ENCODE measurements at places on chromosomes 7 and 10.

- DNase-seq: no peak
These were observed 63.0 kb upstream of the SP4 start for GRCh38 chr7:21364801-21365271.

DNA sequence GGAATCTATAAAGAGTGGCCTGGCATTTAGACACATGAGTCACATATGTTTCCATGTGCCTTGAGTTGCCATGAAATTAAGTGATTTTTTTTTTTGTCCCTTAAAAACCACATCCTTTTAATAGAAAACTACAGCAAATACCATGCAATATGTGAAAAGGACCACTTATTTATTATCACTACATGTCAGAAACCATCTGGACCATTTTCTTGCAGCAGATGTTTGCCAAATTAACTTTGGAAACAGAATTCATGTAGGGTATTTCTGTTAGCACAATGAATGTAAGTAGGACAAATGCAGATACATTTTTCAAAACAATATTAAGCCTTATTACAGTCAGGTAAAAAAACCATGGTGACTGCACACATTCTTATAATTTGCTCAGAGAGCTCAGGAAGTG is 230.6 kb downstream of the REEP3 start:
- no peak for DNase-seq

DNA sequence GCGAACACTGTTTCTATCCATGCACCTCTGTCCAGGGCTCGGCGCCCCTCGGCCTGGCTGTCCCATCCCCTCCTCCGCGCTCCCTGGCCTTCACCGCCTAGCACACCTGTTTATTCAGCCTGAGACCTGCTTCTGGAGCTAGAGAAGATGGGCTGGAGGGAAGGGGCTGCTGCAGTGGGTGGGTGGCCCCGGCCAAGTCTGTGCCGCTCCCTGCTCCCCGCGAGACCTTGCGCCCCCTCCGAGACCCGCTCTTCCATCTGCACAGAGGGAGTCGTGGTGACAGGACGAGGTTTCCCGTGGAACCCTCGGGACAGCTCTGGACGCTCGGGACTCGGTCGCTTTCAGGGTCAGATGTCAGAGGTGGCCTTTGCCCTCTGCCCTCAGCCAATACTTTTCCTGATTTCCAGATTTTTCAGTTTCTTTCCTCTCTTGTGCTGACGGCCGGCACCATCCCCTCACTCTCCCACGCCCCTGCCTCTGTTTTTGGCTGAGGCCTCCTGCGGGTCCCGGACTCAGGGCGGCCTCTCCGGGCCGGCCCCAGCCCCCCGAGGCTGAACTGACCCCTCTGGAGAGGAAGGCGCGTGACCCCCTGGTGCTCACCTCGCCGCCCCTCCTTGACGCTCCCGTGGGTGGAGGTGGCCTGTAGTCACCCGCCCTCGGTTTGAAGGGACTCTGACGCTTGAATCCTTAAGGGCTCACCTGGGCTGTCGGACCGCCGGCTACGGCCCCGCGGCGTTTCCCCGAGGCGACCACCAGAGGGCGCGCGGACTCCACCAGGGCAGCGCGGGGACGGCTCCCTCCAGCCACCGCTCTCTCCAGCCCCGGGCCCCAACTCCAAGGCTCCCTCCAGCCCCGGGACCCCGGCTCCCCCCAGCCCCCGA is 15.6 kb downstream of the SHH start:
- DNase-seq: peak; percentile 46

DNA sequence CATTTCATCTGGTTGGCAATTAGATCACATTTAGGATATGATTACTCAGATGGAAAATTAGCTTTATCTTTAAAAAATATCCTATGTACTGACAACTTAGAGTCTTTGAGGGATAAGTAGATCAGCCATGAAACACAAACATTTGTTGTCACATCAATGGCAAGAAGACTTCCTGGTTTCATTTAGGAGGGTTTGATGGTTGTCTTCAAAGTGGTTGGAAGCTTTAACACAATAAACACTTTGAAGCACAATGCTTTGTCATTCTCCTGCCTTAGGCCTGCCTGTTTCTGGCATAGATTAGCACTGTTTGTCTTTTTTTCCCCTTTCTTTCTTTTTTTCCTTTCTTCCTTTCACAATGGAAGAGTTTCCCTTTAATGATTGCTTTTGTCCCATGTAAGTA is 20.5 kb downstream of the INHBA start:
- no peak for DNase-seq

- no peak for DNase-seq
These were observed 209.9 kb upstream of the GHITM start for GRCh38 chr10:83929399-83929798.

GRCh38 chr7:43647673-43648472 is 65.0 kb downstream of the STK17A start:
- peak; percentile 93 for DNase-seq

- DNase-seq: no peak
These were observed 900.6 kb downstream of the KCNMA1 start for GRCh38 chr10:76736815-76737618.

- peak; percentile 22 for DNase-seq
These were observed 1158.5 kb upstream of the C7orf33 start for GRCh38 chr7:147432079-147432478.

GRCh38 chr10:88522715-88523114 is 60.4 kb downstream of the RNLS start:
- DNase-seq: no peak

- DNase-seq: peak; percentile 36
These were observed 3.4 kb downstream of the KCNIP2 start for GRCh38 chr10:101840102-101840684.

DNA sequence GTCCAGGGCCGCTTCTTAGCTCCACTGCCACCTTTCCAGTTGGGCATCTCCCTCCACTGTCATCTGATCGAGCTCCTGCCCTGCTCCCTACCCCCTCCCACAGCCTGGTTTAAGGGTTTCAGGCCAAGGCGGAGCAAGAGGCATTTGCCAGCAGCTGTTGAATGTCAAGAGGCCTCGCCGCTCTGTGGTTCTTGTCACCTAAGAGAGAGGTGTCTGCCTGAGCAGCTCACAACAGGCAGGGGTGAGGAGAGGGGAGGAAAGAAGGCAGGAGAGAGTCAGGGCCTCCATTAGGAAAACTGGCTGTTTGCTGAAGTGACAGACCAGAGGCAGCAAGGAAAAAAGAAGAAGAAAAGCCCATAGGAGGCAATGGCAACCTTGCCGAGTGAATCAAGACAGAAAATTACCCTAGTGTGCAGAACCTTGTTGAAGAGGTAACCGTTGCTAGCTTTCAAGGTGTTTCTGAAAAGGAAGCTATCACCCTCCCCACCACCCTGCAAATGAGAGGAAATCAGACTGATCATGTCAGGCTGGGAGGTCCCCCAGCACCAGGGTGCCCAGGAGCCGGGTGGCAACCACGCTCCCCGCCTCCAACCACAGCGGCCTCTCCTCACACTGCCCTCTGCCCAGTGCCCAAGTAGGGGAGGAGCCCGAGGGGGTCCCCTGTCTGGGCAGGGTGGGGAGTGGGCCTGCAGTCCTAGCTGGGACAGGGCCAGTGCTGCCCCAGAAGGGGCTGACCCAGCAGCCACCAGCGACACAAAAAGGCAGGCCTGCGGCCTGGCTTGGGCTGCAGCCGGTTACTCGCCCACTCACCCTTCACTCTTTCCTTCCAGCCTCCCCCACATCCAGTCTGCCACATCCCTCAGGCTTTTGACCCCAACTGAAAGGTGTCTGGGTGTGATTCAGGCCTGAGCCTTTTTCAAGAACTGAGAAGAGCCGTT is 7.1 kb downstream of the GATA3 start:
- DNase-seq: no peak

DNA sequence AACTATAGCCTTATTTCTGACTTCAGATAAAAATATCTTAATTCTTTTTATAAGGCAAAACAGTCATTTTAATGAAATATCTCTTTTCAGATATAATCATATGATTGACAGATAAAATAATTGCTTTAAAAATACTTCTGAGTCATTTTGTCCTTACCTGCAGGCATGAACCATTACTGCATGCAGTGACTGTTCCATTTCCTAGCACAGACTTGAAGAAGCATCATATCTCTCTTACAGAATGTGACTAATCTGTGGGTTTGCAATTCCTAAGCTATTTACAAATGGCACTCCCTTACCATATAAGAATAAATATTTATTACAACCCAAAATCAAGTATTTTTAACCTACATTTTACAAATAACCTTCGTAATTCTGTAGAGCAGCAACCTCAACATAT is 120.7 kb downstream of the SRPK2 start:
- peak; percentile 59 for DNase-seq

GRCh38 chr7:7922684-7923385 is 45.8 kb upstream of the GLCCI1 start:
- DNase-seq: no peak

GRCh38 chr7:79471699-79472098 is 18.2 kb upstream of the MAGI2 start:
- no peak for DNase-seq

DNA sequence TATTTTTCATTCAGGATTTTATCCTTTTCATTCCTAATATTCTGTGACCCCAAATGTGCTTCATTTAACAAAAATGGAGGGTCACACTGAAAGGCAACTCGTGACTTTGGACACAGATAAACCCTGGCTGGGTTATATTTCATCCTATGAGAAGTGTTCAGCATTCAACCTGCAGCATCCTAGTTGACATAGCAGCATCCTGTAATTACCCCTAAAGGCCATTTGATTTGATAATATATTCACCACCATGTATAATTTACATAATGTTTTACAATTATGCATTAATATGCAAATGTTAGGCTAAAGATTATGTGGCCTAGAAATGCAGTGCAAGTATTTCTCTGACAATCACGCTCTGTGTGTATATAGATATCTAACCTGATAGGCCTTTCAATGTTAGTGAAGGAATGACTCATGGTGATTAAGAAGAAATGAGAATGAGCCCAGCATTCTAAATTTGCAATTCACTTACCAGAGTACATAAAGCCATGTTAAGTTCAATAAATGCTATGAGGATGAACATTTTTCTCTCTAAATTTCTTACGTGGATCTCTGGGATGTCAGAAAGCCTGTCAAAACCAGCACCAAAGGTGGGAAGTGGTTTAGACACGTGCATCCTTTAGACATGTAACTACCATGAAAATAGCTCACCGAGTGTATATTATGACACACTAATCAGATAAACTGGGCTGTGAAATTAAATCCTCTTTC is 337.7 kb upstream of the AOAH start:
- no peak for DNase-seq

- no peak for DNase-seq
These were observed 14.8 kb upstream of the FHIP2A start for GRCh38 chr10:114806562-114807391.

DNA sequence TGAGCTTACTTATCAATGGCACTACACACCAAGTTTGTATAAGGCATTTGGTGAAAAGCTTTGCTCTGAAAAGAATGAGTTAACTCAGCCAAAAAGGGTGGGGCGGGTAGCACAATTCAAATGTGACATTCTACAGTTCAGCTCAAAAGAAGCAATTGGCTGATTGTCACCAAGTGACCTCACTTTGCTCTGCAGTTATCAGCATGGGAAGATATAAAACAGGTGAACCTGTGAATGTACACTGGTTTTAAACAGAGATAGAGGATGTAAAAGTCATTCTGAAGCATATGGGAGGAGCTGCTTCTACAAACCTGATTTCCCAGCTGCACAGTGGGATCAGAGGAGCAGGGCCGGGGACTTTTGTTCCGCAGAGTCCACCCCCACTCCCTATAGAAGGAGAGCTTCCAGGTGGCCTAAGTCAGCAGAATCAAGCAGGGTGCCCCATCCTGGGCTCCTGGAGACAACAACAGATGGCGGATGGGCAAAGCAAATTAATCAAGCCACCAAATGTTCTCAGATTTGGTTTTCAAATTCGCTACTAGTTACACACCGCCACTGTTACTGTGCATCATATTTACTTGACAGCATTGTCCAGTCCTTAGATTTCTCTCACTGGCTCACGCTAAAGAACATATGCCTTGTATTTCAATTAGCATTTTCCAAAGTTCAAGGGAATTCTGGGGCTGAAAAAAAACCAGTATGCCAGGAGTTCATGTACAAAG is 27.5 kb upstream of the NPVF start:
- DNase-seq: no peak

DNA sequence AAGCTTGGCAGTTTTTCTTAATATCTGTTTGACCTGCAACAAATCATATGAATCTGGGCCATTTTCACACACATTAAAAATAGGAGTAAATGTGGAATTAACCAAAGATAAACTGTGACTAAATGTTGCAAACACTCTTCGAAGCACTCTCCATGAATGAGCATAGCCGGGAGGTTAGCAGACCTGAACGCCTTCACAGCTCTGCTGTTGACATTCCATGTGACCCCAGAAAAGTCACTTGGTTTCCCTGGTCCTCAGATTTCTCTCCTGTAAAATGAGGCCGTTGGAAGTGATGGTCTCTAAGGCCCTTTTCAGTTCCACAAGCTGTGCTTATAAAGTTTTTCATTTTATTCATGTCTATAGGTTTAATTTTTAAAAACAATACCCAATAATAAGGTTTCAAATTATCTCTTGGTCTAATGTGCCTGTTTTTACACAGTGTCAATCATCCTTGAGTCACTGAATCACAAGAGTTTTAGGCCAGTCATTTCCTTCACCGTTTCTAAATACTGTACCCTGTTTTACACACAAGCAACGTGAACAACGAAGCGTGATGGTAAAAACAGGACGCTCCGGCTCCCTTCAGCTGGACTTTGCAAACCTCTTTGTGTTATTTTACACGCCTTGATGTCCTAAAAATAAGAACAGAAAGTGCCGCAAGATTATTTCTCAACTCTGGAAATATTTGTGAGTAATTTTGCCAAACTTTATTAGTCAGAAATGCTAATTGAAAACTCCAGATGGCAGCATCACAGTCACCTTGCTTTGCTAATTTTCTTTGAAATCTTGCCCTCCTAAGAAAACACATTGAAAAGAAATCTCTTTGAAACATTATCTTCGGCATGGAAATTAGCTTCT is 38.6 kb upstream of the MET start:
- DNase-seq: peak; percentile 60

GRCh38 chr7:3011211-3011852 is 32.3 kb downstream of the CARD11 start:
- DNase-seq: no peak

- DNase-seq: no peak
These were observed 107.2 kb upstream of the FAM133B start for GRCh38 chr7:92697414-92697813.

GRCh38 chr7:104397442-104397841 is 69.0 kb downstream of the LHFPL3 start:
- DNase-seq: no peak

DNA sequence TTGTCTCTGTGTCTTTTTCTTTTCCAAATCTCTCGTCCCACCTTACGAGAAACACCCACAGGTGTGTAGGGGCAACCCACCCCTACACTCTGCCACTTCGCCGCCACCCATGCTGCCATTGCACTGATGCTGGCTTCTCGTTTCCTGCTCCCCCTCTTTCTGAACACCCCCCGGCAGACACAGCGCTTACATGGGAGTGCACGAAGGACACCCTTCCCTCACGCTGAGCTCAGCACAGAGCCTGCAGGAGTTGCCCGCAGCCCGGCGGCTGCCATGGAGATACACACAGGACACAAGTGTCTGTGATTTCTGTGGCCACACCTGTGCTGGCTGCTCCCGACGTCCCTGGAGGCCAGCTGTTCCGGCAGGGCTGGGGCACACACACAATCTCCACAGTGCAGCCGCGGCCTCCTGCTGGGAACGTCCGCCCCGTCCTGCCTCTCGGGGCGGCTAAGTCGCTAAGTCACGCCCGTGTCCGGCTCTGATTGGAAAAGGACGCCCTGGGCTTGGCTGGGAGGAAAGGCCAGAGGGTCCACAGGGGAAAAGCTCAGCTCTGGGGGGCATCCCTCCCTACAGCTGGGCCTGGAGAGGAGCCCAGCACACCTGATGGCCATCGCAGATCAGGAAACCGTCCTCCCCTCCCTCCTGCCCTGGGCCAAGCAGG is 349.8 kb downstream of the PTPRN2 start:
- DNase-seq: no peak
